Activated T-cell treated with anti-CD3 and anti-CD28 coated beads for 4 hours (primary cell): ENCODE measurements at places on chromosomes 12 and 14.
A peak's percentile ranks its signal among the peaks of the same experiment; 100 is the strongest.

GRCh38 chr14:95256002-95256775 lies 63.5 kb downstream of the CLMN start:
- no peak for DNase-seq

GRCh38 chr14:31403707-31404106 lies 16.6 kb downstream of the HEATR5A start:
- DNase-seq = no peak

DNA sequence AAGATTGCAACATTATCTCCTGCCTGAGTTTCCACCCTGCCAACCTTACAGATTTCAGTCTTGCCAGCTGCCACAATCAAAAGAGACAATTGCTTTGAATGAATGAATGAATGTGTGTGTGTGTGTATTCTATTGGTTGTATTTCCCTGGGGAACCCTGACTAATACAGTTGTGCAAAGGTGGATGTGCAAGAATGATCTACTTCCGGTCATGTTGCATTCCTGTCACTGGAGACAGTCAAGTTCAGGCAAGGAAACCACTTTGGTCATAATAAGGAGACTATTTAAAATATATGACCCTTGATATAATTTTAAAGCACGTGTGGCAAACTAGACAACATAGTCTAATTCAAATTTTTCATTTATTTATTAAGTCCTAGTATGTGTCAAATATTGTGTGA lies 13.1 kb downstream of the RERG start:
- DNase-seq = no peak

DNA sequence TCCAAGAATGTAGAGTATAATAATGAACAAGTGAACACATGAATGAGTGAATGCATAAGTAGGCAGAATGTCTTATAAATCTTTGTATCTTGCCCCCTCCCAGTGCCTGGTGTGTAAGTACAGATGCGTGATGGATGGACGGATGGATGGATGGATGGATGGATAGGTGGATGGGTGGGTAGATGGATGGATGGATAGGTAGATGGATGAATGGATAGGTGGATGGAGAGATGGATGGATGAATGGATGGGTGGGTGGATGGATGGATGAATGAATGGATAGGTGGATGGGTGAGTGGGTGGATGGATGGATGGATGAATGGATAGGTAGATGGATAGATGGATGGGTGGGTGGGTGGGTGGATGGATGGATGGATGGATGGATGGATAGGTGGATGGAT lies 74.4 kb downstream of the CLMN start:
- DNase-seq = no peak

DNA sequence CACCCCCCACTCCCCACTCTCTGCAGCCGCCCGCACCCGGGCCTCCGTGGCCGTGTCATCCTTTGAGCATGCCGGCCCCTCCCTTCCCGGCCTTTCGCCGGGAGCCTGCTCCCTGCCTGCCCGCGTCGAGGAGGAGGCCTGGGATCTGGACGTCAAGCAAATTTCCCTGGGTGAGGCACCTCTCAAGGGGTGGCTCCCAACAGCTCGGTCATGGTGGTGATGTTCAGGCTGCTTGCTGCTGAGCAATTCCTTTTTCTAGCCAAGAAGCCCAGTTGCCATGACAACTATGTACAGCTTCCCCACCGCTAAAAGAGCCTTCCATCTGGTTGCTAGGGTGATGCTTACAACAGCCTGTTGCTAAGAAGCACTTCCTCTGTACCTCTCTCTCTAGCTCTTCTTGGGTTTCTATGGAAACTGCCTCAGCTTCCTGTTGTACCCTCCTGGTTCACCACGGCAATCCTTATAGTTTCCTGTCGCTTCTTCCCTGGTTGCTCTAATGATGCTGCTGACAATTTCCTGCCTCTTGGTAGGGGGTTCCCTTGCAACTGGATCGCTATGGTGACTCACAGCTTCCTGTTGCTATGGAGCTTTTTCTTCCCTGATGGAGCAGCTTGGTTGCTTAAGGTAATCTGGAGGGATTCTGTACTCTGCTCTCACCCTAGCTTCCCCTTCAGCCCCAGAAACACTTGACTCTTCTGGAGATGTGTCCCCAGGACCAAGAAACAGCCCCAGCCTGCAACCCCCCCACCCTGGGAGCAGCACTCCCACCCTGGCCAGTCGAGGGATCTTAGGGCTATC lies 11.0 kb downstream of the ZNF219 start:
- peak; percentile 31 for DNase-seq
